ENCODE measurements at places on chromosomes 4 and X. TPM values are rescaled to one million over a fixed set of nuclear protein-coding genes. Genes with fewer than 3 reads are reported as not detected.

DNA sequence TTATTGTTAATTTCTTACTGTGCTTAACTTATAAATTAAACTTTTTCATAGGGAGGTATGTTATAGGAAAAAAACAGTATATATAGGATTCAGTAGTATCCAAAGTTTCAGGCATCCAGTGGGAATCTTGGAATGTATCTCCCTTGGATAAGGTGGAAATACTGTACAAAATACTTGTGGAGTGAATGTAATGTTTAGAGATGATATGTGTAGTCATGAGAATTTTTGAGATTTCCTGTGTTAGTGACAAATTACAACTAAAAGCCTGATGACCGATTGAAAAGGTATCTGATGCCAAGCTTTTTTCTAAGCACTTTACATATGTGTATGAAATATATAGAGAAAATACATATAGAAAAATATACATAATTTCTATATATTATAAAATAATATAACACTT is 69.2 kb downstream of the STK32B start:
- DNase-seq, result no peak

DNA sequence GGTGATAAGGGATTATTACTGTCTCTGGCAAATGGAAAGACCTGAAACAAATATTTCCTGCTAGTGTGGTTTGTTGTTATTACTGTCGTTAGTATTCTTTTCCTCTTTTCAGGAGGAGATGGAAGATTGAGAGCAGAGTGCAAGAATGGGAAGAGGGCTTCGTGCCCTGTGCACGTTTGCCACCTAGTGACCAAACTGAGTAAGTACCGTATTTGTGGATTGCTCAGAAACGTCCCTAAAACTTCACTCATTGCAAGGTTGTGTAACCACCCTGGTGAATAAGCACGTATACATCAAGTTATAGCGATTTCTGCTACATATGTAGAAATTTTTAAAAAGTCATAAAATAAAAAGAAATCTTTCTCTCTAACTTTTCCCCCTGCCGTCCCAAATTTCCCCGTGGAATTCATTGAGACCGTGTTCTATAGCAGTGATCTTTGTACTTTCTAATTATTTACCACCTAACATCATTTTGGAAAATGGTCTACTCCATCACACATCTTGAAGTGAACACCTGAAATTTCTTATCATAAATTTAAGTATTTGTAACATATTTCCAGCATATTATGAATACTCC is 24.3 kb downstream of the LINC00632 start:
- no peak for DNase-seq

GRCh38 chrX:153592091-153592833 is 6.7 kb downstream of the CCNQ start:
- DNase-seq, result no peak

GRCh38 chrX:103688946-103689345 is 2.4 kb upstream of the MORF4L2 start:
- no peak for DNase-seq

GRCh38 chrX:11474576-11474975 is 181.4 kb downstream of the AMELX start:
- no peak for DNase-seq

GRCh38 chr4:80114732-80115265 is 41.8 kb upstream of the ANTXR2 start:
- no peak for DNase-seq

DNA sequence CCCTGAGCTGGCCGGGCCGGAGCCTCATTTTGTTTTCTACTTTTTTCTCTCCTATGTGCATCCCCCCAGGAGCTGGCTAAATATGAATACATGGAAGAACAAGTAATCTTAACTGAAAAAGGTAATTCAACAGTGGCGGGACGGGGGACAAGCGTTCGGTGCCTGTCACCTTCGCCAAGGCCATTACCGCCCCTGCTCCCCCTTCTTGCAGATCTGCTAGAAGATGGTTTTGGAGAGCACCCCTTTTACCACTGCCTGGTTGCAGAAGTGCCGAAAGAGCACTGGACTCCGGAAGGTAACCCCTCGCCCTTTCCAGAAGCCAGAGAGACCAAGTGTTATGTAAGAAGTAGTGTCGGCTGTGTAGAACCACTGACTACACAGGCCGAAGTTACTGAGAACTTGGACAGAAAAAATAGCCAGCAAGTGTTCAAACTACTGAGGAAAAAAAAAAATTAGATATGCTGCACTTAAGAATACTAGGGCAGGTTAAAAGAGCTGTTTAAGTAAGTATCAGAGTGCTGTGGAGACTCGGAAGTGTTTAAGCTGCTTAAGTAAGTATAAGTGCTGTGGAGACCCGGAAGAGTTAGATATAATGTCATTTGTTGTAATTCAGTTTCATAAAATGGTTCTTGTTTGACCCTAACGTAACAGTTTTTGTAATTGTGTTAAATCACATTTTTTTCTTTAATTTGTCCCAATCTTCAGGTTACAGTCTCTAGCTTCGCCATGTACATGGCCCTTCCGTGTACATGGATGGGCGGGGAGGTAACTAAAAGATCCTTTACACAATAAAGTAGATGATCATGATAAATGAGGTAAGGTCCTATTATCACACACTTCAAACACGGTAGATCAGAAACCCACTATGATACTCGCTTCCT is 856 bp downstream of the SAT1 start:
- no peak for DNase-seq

DNA sequence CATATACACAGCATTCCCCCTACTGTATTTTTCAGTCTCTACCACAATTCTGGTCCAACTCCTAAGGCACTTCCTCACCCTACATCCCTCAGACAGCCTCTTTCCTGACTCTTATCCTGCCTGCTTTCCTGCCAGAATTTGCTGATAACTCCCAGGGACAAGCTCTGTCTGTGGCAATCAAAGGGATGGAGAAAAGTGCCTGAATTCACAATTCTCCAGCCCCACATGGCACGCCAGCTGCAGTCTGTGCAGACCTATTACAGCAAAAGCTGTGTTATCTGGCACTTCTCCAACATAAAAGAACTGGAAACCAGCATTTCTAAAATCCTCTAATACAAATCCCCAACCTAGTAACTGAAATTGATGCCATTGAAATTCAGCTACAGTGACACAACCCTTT is 404.8 kb downstream of the KLHL13 start:
- peak; percentile 11 for DNase-seq

GRCh38 chr4:84995386-84995785 is 28.9 kb upstream of the WDFY3 start:
- no peak for DNase-seq

DNA sequence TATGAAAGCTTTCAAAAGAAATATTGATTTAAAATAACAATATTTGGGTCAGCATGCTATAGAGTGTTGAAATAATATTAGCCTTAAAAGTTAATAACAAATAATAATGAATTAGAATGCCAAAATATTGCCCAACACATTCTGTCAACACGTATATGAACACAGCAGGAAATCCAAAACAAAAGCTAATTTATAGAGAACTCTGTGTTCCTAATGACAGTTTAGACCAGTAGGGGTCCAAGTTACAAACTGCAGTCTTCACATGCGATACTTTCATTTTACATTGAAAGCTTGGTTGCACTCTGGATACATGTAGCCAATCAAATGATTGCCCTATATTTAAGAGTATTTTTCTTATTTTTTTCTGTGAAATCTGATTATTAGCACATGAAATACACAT is 274.4 kb downstream of the DCTD start:
- DNase-seq, result no peak

DNA sequence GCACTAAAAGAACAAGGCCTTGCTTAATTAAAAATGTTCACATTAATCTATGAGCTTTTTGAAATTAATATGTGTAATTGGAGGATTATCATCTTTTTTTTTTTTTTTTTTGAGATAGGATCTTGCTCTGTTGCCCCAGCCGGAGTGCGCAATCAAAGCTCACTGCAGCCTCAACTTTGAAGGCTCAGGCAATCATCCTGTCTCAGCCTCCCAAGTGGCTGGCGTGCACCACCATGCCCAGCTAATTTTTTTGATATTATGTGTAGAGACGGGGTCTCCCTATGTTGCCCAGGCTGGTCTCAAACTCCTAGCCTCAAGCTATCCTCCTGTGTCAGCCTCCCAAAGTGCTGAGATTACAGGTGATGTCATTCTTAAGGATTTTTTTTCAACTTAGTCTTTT is 20.0 kb downstream of the PRPS1 start:
- DNase-seq, result no peak

- no peak for DNase-seq
Measured at GRCh38 chrX:23195761-23196160, 138.9 kb upstream of the PTCHD1 start.

GRCh38 chr4:170931321-170931720 is 841.6 kb upstream of the AADAT start:
- DNase-seq, result no peak

GRCh38 chr4:2071912-2072867 is 13.1 kb downstream of the NAT8L start:
- peak; percentile 75 for DNase-seq

DNA sequence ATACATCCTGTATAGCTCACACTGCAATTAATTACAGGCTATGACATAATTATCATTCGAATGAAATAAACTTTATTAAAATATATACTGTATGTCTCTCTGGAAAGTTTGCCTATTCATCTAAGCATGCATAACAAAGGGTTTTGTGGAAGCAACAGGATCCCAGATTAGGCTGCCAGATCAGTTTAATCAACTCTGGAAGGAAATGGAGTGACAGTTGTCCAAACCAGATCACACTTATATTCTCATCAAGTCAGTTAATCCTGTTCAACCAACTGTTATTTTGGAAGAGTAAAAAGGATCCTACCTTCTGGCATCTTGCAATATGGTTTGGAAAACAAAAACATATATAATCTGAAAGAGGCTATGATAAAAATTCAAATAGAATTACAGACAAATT is 312.2 kb downstream of the FAT4 start:
- no peak for DNase-seq

DNA sequence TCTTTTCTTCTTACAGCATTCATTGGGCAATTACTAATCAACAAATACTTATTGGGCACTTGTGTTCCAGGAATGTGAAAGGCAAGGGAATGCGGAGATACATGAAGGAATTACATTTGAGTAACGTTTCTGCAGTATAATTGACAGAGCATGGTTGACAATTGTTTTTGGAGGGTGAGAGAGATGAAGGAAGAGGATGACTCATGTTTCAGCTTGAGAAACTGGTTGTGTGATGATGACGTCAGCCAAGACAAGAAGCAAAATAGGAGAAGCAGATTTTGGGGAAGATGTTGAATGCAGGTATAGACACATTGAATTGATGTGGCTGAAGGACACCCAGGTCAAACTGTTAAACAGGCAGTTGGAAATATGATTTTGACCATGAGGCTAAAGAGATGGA is 8.0 kb upstream of the CPEB2 start:
- no peak for DNase-seq

DNA sequence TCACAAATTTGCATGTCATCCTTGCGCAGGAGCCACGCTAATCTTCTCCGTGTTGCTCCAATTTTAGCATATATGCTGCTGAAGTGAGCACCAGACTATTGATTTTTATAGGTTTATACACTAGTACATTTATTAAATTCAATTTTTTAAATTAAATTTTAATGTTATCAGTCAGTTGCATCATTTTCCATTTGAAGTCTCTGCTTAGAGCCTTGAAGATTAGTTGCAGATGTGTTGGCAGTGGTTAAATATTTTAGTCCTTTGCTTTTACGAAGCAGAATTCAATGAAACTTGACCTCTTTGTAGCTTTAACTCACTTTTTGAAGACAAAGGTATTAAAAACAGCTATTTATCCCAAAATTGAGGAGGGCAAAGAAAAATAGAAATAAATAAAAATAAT is 16.5 kb downstream of the TRAPPC11 start:
- DNase-seq, result no peak

- DNase-seq, result no peak
Measured at GRCh38 chr4:158796370-158797140, 27.7 kb downstream of the FNIP2 start.

The SLITRK4 gene
- 15.6 TPM for polyA plus RNA-seq

The SMIM43 gene
- 0.48 TPM for polyA plus RNA-seq

The SMIM10L2A gene
- 47.0 TPM for polyA plus RNA-seq

The MAEA gene
- polyA plus RNA-seq, result 71.8 TPM

The F8A2 gene
- polyA plus RNA-seq, result not detected

The ADH1C gene
- polyA plus RNA-seq, result 1.5 TPM

The RTL9 gene
- polyA plus RNA-seq, result 2.5 TPM

The CNGA1 gene
- polyA plus RNA-seq, result 0.06 TPM

The CWH43 gene
- polyA plus RNA-seq, result 0.11 TPM

The CT45A5 gene
- not detected for polyA plus RNA-seq

The BCOR gene
- polyA plus RNA-seq, result 31.2 TPM
